ENCODE measurements at places on chromosomes 1 and 21. TPM values are rescaled to one million over a fixed set of nuclear protein-coding genes. Genes with fewer than 3 reads are reported as not detected.

DNA sequence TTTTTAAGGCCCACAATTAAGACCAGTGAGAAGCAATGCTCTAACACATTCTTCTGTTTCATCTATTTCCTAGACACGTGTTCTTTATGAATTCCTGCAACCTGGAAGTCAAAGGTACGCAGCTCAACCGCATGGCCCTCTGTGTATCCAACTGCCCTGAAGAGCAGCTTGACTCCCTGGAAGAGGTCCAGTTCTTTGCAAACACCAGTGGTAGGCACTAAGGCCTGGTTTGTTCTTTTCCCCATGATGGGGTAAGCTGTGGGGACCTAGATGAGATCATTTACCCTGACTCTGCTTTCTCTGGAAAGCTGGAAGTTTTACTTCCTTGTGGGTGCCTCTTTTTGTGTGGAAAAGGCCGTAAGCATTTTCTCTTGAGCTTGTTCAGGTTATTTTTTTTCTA lies 7.3 kb downstream of the SLC44A3 start:
- no peak for DNase-seq

DNA sequence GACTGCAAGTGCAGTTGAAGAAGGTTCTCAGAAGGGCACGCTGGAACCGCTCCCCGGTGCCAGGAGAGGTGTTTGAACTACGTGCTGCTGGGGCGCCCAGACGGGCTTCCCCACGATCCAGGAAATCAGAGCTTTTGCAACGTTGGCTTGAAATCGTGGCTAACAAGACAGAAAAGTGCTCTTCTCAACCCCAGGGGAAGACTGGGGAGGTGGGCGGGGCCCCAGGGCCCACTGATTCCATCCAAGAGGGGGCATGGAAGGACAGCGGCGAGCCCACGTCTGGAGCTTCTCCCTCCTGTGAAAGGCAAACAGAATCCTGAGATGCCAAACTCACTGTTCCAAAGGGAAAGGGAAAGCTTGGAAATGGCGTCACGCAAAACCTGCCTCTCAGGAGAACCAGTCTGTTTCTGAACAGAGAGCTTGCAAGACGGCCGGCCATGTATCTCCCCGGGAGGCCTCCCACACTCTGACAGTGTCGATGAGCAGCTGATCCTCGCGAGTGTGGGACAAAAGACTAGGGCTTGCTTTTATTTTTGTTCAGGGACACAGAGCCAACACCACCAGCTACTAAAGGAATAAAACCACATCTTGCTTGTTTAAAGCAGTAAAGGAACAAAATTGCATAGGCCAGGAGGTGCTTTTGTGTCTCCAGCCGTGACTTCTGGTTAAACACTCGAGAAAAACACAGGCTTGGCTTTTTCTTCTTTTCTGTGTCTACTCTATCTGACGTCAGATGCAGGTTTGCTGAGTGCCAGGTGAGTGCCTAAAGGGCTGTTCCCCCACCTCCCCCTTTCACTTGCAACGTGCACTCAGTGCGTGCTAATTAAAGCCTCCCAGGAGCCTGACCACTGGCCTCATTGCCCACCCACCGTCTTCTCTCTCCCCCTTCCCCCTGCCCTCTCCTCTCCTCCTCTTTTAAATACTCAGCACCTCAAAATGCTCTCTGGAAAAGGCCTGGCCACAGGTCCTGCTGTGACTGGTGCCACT lies 41.5 kb downstream of the LRRC3 start:
- no peak for DNase-seq

C8B gene
- not detected for total RNA-seq

DNA sequence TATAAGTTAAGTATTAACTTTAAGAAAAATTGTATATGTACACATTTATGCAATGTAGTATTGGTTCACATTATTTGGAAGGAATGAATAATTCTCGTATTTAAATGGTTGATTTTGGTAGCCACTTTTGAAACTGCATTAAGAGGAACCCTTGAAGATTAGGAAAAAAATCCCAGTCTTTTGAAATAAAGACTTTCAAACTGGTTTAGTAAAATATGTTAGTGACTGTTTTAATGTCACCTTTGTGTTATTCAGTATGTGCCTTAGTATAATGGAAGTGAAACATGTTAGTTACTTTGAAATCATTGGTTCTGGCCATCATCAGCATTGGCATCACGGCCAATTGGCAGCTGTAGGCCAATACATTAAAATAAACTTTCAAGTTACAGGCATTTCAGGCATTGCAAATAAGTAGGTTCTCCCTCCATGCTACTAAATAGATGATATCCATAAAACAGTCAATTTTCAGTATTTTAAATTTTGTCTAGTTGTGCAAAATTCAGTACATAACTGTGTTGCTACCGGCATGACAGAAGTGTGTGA lies 4.4 kb downstream of the MIER1 start:
- DNase-seq: no peak

GRCh38 chr1:93680076-93680419 lies 1.6 kb downstream of the BCAR3 start:
- DNase-seq: no peak

Data from T-helper 17 cell (primary cell).